ENCODE measurements at places on chromosomes 5 and 9.

DNA sequence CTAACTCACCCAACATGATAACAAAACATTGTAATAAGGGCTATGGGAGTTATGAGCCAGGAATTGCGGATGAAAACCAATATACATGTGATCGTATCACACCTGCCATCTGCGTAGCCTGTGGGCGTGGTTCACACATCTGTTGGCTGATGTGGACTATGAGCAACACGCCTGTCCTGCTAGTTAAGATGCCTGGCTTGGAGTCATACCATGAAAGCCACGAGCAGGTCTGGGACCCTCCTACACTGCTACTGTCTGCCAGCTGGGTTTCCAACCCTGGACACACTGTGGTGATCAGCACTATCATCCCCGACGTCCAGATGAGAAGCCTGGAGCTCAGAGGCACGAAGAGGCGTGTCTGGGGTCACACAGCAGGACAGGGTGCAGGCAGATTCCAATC, 40.2 kb downstream of the STK10 start:
- DNase-seq, result no peak

DNA sequence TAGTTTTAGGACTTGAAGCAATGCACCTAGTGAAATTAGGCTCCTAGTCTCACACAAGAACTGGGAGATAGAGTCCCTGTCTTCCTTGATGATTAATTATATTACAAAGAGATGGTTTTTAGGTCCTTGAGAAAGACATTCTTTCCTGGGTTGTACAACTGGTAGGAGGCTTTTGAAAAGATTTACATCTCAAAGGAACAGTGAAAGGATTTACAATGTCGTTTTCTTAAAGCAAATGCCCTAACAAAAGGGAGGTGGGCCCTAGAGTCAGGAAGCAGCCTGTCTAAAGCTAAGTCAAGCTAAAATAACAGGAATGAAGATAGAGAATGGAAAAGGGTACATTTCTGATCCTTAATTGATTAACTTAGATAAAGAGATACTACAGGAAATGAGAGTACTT, 102.2 kb upstream of the IL7R start:
- no peak for DNase-seq

- no peak for DNase-seq
Observed at GRCh38 chr5:128213833-128214232, 130.3 kb downstream of the SLC12A2 start.

DNA sequence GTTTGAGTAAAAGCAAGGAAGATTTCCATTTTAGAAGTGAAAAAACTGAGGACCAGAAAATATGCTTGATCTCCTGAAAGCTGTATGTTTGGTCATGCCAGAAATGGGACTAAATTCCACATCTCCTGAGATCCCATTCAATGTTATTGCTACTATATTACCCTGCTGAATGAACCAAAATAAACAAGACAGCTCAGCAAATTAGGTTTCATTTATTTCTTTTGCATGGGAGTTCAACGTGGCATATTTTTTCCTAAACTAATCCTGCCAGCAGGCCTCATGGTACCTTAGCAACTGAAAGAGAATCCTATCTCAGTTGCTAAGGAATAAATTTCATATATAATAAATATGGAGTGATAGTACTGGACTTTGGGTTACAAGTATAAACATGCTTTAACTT, 101.7 kb downstream of the ADAMTSL1 start:
- no peak for DNase-seq

GRCh38 chr5:123976379-123977033, 464.5 kb downstream of the CSNK1G3 start:
- no peak for DNase-seq

GRCh38 chr5:115317736-115318135, 21.3 kb upstream of the CCDC112 start:
- no peak for DNase-seq

GRCh38 chr5:145068721-145069120, 766.4 kb downstream of the PRELID2 start:
- DNase-seq, result no peak

DNA sequence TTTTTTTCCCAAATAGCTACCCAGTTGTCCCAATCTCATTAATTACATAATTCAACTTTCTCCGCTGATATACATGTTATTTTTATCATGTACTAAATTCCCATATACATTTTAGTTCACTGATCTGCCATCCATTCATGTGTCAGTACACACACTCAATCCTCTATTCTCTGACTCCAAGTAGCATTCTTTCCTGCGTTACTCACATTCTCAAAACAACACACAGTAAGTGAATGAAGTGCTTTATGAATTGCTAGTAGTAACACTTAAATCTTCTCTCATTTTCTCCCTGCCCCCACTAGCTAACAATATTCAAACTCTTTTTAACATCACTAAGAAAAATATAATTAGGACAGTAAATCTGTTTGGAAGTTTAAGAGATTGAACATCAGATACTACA, 8.9 kb downstream of the ZNF366 start:
- no peak for DNase-seq

- no peak for DNase-seq
Observed at GRCh38 chr5:135214897-135215616, 181.0 kb upstream of the PITX1 start.

GRCh38 chr5:110359221-110359620, 367.2 kb downstream of the TMEM232 start:
- DNase-seq, result no peak

GRCh38 chr9:14179449-14179848, 134.5 kb downstream of the NFIB start:
- DNase-seq, result no peak

DNA sequence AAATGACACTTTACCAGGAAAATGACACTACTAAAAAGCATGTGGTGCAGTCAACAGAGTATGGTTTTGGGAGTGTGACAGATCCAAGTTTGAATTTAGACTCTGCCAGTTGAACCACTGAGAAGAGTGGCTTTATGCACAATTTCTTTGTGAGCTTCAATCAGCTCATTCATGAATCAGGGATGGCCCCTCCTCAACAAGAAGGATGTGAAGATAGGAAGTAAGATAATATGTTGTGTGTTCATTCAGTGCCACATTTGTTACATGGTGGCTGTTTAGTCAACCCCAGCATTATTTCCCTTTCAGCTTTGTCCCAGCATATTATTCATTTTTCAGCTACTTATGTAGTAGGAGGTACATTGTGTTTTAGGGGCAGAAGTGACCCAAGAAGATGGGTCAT, 140.1 kb downstream of the TLE4 start:
- DNase-seq, result no peak

DNA sequence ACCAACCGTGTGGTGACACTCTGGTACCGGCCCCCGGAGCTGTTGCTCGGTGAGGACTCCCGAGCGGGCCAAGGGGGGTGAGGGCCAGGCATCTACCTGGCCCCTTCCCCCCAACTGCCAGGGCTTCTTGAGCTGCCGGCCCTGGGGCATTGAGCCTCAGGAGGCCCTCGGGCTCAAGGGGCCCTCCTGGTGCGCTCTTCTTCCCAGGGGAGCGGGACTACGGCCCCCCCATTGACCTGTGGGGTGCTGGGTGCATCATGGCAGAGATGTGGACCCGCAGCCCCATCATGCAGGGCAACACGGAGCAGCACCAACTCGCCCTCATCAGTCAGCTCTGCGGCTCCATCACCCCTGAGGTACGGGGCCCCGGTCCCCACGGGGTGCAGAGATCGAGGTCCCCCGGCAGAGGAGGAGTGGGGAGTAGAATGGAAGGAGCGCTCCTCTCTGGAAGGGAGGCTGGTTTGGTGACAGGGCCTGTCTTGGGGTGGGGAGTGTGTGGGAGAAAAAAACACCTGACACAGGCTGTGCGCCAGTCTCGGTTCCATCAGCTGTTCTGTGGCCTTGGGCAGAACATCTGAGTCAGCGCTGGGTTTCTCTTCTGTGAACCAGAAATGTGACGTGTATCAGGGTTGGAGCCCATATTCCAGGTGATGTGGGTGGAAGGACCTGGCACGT, 2.6 kb downstream of the CDK9 start:
- DNase-seq, result no peak

GRCh38 chr9:12162181-12162815, 530.9 kb upstream of the TYRP1 start:
- DNase-seq, result no peak

- no peak for DNase-seq
Observed at GRCh38 chr9:15416880-15417279, 5.8 kb upstream of the SNAPC3 start.

- no peak for DNase-seq
Observed at GRCh38 chr5:41482715-41483114, 27.7 kb downstream of the PLCXD3 start.

DNA sequence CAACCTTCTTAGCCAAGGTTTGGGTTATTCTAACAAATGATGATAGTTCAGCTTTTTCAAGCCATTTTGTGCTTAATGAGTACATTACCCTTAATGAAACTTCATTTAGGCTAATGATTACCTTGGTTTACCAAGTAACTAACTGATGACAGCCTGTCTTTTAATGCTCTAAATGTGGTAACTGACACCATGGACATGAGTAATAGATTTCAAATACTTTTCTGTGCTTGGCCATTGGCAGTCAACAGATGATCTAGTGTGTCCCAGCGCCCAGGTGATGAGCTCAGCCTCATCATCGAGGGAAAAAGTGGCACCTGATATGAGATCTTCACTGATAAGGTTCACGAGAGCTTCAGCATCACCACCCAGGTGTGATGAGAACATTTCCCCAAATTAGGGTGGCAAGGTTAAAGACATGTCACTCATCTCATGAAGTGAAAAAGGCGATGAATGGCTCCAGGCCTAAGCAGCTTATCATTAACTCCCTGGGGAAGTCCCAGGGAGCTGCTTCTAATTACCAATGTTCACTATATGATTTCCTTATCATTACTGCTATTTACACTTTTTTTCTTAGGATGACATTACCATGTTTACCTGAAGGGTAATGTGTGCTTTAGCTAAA, 296.0 kb downstream of the SPOCK1 start:
- DNase-seq, result no peak

GRCh38 chr5:157477814-157478494, 17.9 kb downstream of the NIPAL4 start:
- DNase-seq, result no peak

DNA sequence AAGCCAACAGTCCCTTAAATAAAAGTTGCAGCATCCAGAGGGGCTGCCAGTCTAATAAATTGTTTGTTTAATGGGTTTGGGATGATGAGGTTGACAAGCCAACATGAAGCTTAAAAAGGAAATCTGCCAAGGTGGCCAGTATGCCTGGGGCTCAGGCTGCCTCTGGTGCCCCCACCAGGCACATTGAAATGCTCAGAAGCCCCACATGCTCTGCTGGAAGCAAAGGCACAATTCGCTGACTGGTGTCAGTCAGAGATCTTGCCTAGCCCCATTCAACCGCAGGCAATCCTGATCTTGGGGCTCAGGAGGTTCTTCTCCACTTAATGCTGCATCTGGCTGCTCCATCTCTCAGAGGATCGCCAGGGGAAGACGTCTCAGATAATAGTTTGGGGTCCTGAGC, 44.2 kb upstream of the TCERG1 start:
- no peak for DNase-seq

DNA sequence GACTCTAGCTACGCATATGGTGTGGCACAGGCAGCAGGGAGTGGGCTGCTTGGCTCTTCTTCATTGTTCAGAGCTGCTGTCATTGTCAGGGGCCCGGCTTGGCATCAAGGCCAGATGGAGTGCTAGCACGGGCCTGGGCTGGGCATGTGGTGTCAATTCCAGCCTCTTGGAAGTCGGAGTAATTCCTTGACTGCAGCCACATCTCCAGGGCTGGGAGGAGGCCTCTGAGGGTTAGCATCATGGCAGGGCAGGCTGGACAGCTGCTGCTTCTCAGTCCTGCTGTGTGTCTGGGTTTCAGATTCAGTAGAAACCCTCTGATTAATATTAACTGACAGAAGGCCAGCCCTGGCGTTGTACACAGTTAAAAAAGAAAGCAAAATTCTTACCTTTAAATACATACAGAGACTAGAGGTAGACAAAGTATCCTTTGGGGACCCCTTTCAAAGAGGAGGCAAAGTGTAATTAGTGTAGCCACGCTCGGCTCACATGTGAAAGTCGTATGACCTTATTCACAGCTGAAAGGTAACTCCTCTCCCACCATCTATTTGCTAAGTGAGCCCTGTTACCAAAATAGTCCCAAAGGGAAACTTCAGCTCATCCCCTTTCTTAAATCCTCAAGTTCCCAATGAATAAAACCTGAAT, 126.4 kb downstream of the DOCK2 start:
- no peak for DNase-seq

- no peak for DNase-seq
Observed at GRCh38 chr5:93249651-93250289, 331.2 kb downstream of the NR2F1-AS1 start.

DNA sequence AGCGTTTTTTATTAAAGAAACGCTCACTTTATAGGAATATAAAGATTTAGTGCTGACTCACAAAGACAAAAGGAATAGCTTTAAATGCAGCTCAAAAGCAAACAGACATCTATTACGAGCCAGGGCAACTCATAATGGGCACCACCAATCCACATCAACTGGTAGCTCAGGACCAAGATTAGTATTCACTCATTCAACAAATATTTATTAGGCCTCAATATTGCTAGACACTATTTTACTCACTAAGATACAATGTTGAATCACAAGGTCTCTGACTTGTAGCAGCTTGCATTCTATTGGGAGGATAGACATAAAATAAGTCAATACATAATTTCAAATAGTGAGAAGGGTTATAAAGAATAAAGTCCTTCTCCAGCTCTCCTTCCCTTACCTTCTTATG, 8.0 kb upstream of the MAN2A1 start:
- DNase-seq, result no peak

DNA sequence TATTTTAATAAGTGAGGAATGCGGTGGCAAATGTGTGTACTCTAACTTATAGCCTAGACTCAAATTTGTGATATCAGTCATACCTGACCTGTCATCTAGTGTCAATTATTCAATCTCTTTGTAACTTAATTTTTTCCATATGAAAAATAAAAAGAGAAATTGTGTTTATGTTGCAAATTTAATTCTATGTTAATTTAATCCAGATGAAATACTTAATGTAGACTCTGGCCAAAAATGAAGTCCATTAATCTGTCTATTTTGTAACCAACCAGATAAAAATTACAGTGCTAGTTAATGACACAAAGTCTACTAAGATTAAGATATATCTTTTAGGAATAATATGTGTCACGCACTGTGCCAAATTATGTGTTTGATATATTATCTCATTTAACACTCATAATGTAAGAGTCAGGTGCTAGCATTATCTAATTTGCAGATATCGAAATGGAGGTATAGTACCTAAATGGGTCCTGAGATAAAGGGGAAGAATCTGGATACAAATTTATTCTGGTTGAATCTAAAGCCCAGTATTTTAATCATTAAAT, 712.1 kb downstream of the KCTD16 start:
- DNase-seq, result no peak

- DNase-seq, result no peak
Observed at GRCh38 chr5:64786372-64786771, 17.6 kb downstream of the CWC27 start.

DNA sequence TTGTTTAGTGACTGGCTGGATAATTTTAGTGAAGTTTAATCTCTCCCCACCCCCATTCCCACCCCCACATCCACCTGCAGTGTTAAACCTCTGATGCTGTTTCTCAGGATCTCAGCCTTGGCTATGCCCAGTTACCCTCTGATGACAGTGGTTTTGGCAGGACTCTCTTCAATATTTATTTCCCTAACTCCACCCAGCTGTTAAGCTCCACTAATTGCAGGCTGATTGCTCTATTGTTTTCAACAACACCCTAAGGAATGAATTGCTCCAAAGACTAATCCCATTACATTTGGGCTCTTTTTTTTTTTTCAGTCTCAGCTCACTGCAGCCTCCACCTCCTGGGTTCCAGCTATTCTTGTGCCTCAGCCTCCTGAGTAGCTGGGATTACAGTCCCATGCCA, 46.3 kb downstream of the PHAX start:
- no peak for DNase-seq

All from stimulated activated CD8-positive, alpha-beta memory T cell treated with anti-CD3 and anti-CD28 coated beads, Interleukin-7, amount 100 ng/mL, for 24 hours (primary cell).